ENCODE measurements at places on chromosomes 16 and 17.

- peak; percentile 25 for DNase-seq
Measured at GRCh38 chr16:85350973-85351372, 238.7 kb upstream of the CIBAR2 start.

DNA sequence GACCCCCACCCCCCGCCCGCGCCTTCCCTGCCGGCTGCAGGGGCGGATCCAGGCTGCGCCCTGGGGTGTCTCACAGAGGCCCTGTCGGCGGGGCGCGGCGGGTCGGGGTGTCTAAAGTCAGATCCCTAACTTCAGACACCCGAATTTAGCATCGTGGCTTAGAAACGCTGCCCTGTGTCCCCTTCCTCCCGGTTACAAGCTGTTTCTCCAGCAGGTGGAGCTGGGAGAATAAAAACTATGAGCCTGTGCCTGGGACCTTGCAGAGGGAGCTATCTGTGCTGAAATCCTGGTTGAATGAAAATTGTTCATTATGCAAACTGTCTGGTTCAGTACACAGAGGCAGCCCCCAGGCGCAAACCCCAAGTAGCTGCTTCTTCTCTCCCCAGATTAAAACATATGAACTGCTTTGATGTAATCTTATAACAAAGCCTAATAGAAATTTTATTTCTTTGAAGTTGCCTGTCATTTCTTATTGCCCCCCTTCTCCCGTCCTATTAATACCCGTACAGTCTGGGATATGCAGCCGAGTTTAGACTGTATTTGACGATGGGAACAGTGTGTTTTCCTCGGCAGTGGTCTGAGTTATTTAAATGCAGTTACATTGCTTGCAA lies 79.0 kb downstream of the RPA1 start:
- peak; percentile 53 for DNase-seq

DNA sequence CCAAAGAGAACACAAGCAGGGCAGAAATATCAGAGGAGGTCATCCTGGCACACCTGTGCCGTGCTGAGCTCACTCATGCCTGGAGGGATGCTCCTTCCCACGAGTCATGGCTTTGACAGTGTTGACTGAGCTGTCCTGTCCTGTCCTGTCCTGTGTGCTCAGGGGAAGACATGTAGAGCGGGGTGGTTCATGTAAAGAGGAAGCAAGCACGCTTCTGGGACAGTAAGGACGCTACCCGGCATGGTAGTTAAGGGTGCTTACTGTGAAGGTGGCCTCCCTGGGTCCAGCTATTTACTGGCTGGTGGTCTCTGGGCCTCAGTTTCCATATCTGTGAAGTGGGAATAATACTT lies 398 bp downstream of the LGALS9 start:
- peak; percentile 40 for DNase-seq

- DNase-seq, result no peak
Measured at GRCh38 chr16:27977966-27978365, 85.5 kb downstream of the GSG1L start.

- no peak for DNase-seq
Measured at GRCh38 chr17:18117533-18117932, 9.0 kb downstream of the MYO15A start.

GRCh38 chr17:14737984-14738651 lies 437.2 kb downstream of the HS3ST3B1 start:
- no peak for DNase-seq

DNA sequence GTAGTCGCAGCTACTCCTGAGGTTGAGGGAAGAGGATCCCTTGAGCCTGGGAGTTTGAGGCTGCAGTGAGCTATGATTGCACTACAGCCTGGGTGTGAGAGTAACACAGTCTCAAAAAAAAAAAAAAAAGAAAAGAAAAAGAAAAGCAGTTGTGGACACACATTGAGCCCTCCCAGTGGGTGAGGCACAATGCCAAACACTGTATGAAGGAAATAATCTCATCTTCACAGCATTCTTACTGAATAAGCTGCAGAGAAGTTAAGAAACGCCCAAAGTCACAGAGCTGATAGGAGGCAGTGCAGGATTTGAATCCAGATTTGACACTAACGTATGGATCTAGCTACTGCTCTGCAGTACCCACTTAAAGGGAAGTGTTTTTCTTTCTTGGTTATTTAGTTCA lies 5.9 kb upstream of the LYZL6 start:
- no peak for DNase-seq

DNA sequence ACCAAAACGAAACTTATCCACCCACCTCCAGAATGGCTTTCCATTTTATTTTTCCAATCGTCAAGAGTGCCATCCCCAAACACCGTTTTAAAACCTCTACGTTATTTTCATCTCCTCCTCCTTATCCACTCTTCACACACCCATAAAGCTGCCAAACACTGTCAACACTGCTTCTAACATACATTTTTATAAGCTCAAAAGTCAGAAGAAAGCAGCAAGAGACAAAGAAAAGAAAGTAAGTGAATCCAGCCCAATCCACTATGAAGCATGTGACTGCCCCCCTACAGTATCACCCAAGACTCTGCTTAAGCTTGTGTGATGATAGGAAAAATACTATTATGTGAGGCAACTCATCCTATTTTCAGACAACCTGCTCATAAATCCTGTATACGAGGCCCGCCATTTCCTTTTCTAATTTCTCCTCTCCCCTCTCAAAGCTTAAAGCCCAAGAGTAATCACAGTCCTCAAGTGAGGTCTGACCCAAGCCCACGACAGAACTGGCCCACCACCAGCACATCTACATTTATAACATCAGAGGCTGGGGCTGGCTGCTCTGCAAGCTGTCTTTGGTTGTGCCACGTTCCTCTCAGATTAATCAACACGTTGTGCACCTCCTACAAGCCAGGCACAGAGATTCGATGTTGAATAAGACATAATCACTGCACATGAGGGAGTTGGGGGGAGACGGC lies 16.3 kb downstream of the USP31 start:
- DNase-seq, result no peak

DNA sequence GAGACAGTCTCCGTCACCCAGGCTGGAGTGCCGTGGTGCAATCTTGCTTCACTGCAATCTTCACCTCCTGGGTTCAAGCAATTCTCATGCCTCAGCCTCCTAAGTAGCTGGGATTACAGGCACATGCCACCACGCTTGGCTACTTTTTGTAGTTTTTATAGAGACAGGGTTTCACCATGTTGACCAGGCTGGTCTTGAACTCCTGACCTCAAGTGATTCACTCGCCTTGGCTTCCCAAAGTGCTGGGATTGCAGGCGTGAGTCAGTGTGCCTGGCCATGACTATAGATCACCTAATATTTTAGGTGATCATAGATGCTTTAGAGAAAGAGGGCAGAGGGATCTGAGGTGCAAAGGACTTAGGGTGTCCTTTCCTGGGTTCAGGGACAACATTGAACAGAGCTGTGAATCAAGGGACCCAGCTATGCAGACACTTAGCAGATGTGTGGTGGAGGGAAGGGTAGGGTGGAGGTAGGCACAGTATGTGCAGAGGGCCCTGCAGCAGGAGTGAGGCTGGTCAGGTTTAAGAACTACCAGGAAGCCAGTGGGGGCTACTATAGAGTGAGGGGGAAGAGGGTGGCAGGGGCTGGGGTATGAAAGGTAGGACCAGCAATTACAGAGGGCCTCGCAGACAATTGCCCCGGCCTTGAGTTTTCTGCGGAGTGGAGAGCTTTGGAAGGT lies 116.5 kb downstream of the CMIP start:
- DNase-seq, result no peak

GRCh38 chr16:89598199-89598598 lies 15.2 kb upstream of the DPEP1 start:
- DNase-seq, result no peak

DNA sequence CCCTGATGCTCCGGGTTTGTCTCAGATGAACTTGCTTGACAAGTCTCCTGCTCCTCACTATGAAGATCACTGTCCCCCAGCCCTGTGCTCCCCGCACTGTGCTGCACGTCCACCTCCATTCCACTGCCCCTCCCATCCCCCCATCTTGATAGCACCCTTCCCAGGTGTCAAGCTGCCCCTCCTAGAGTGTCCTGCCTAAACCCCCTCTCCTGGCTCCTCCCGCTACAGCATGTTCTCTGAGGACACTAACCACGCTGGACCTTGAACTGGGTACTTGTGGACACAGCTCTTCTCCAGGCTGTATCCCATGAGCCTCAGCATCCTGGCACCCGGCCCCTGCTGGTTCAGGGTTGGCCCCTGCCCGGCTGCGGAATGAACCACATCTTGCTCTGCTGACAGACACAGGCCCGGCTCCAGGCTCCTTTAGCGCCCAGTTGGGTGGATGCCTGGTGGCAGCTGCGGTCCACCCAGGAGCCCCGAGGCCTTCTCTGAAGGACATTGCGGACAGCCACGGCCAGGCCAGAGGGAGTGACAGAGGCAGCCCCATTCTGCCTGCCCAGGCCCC lies 18.5 kb downstream of the DEXI start:
- DNase-seq, result no peak

GRCh38 chr16:50611995-50612848 lies 64.0 kb downstream of the NKD1 start:
- DNase-seq, result no peak
